ENCODE measurements at places on chromosomes 6 and 20. TPM values are rescaled to one million over a fixed set of nuclear protein-coding genes. Genes with fewer than 3 reads are reported as not detected.

LGSN gene
- total RNA-seq = not detected

DNA sequence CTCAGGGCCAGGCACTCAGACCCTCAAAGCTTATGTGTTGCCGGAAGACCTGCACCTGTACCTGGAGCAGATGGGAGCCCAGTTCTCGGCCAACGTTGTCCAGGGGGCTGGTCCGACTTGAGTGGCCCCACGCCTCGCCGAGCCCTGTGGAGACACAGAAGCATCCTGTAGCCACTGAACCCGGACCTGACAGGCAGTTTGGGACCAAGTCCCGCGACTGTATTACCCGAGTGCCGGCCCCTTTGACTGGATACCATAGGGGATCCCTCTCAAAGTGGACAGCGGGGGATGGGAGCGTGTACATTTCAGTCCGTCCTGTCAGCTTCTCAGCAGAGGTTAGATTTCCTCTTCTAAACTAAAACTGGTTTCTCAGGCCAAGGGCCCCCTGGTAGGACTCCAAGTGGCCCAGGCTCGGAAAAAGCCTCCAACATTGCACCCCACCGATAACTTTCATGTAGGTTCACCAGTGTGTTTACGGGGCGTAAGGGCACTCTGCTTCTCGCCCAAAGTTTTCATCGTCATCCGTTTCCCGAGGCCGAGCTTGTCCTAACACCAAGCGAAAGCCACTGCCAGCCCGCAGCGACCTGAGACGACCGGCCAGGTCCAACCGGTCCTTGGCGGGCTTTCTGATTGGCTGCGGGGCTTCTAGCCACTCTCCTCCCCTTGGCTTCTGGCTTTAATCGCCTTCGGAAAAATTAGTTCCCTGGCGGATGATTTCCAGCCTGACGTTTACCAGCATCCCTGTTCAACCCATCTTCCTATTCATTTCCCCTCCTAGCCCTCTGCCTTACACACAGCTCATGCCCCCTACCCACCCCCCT is 10.8 kb downstream of the SIM1 start:
- H3K36me3 ChIP-seq = no peaks in the 10 kb centered on the region
- no peak overlapping the region for H3K27ac ChIP-seq
- no peak overlapping the region for H3K4me3 ChIP-seq
- DNase-seq = peak; percentile 59

DNA sequence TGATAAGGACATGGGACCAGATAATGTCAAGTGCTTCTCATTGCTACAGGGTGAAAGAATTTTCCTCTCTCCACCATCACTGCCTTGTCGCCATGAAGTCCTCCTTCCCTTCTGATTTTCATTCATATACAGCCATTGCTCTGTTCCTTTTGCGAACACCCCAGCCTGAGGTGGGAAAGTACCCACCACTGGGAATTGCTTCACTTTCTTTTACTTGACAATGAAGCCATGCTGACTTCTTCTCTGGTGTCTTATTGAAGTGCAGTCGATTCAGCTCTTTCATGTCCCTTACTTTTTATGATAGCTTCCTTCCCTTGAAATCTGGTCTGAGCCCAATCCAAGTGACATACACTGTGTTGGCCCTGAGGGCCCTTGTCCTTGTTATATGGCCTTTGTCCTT is 16.2 kb downstream of the DAAM2 start:
- H3K4me3 ChIP-seq = no peak overlapping the region
- H3K27ac ChIP-seq = no peak overlapping the region
- no peaks in the 10 kb centered on the region for H3K27me3 ChIP-seq
- peaks cover 67% of the 10 kb centered on the region for H3K4me1 ChIP-seq
- DNase-seq = no peak

SEL1L2 gene
- not detected for total RNA-seq

GGTLC1 gene
- total RNA-seq = not detected

GRCh38 chr20:43910564-43910963 is 4.1 kb upstream of the TOX2 start:
- no peaks in the 10 kb centered on the region for H3K36me3 ChIP-seq
- peaks cover 14% of the 10 kb centered on the region for H3K27me3 ChIP-seq
- H3K27ac ChIP-seq = no peak overlapping the region
- DNase-seq = no peak
- H3K4me1 ChIP-seq = peaks cover 12% of the 10 kb centered on the region

GRCh38 chr6:159726255-159726917 is 920 bp upstream of the WTAP start:
- H3K36me3 ChIP-seq = peaks cover 3% of the 10 kb centered on the region
- DNase-seq = peak; percentile 78
- H3K4me3 ChIP-seq = peak overlapping the region; percentile 84
- no peaks in the 10 kb centered on the region for H3K27me3 ChIP-seq
- peaks cover 25% of the 10 kb centered on the region for H3K4me1 ChIP-seq

DNA sequence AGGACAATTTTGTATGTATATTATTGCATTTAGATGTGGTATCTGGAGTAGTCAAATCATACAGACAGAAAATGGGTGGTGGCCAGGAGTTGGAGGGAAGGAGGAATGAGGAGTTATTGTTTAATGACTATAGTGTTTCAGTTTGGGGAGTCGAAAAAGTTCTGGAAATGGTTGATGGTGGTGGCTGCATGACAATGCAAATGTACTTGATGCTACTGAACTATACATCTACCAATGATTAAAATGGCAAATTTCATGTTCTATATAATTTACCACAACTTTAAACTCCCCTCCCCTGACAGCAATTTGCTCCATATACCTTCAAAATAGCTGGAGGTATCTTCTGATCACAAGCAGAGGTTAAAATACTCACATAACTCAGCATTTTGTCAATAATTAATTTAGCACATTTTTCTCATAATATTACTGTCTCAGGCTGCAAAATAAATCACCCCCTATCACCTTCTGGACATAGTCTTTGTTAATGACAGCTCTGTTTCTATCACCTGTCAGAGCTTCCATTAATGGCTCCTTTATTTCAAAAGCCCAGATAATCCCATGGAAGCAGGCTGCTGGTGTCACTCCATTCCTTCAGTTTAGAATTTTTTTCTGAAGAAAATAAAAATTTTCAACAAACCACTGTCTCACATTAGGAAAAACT is 25.7 kb upstream of the RHAG start:
- no peaks in the 10 kb centered on the region for H3K36me3 ChIP-seq
- no peak for DNase-seq
- H3K27ac ChIP-seq = no peak overlapping the region
- no peaks in the 10 kb centered on the region for H3K27me3 ChIP-seq
